ENCODE measurements at places on chromosomes 2 and 18.
A peak's percentile ranks its signal among the peaks of the same experiment; 100 is the strongest.

DNA sequence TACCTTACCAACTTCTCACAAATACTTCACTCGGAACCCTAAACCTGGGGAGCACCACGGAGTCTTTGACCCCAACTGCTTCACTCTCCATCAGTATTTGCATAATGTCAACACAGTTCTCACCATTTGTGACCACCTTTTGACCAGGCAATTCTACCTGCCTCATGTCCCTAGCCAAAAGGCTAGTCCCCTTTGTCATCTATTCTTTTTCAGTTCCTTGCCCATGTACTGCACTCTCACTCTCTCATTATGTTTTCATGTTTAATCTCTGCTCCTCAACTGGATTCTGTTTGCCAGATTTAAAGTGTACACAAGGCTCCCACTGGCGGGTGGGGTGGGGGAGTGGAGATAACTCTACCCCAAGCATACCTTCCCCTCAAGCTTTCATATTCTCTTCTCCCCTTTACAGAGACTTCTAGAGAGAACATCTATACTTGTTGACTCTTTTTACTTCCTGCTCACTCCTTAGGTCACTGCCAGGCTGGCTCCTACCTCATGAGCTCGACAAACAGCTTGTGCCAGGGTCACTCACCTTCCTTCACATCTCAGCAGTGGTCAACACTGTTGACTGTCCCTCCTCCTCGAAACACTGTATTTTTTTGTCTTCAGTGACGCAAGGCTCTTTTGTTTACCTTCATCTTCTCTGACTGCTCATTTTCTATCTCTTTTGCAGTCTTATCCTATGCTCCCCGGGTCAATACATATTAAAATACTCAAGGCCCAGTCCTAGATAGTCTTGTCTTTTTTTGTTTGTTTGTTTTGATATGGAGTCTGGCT, 88.7 kb upstream of the MAP4K3 start:
- no peak for DNase-seq

DNA sequence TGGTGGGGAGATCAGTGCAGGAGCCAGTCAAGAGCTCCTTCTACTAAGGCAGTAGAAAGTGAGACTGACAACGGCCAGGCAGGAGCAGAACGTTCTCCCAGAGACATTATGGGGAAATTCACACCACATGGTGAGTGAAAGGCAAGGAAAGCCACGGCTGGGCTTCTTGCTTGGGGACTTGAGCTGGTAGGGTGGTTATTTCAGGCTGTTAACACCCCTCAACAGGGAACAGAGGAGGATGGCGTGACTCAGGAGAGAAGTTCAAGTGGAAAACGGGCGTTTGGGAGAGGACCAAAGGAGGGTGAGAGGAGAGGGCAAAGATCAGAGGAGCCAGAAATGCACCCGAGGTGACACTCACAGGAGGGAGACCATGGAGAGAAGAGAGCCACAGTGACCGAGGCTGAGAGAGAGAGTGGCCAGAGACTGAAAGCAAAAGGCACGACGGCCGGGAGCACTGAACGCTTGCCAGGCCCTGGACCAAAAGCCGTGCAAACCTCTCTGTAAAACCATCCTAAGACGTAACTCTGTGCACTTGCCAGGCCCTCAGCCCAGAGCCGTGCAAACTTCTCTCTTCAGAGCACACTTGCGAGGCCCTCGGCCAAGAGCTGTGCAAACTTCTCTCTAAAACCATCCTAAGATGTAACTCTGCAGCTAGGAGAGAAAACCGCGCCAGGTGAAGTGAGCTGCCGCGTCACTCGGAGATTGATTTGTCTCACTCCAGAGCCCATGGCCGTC, 7.7 kb downstream of the TPO start:
- no peak for DNase-seq

DNA sequence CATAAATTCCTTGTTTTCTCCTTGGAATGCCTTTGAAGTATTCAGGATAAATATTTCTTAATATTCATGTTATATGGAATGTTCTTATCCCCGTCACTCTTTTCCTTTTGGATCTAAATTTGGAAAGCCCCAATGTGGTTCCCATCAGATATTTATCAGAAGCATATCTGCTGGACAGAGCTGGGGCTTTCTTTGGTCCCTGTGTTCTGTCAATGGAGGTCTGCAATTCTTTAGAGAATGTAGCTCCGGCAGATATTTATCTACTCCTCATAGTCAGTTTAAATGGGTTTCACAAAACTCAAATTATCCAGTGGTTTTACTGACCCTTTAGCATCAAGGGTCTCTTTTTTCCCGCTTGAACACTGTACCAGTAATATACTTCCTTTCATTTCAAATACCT, 167.8 kb upstream of the SCN7A start:
- no peak for DNase-seq

GRCh38 chr2:26335231-26335630, 10.7 kb upstream of the SELENOI start:
- DNase-seq, result no peak

DNA sequence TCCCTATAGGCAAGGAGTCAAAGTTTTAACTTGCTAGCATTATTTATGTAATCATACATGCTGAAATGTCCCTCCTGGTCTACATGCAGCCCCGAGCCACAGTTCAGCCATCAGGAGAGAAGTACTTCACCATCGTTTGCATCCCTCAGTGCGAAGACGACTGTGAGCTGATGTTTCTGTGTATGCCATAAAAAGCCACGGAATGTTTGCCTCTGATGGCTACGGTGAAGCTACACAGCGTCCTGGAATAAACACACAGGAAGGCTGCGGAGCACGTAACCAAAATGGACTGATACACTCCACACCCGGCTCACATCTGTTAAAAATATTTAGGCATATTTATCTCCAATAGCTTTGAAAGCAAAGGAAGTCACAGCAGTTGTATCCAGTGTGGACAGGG, 4.3 kb upstream of the SALL3 start:
- no peak for DNase-seq

- DNase-seq, result no peak
These were observed 54.7 kb downstream of the UXS1 start for GRCh38 chr2:106139238-106139935.

GRCh38 chr18:22456547-22456946, 38.8 kb upstream of the CTAGE1 start:
- no peak for DNase-seq

GRCh38 chr2:207805566-207806226, 36.0 kb upstream of the FZD5 start:
- no peak for DNase-seq

DNA sequence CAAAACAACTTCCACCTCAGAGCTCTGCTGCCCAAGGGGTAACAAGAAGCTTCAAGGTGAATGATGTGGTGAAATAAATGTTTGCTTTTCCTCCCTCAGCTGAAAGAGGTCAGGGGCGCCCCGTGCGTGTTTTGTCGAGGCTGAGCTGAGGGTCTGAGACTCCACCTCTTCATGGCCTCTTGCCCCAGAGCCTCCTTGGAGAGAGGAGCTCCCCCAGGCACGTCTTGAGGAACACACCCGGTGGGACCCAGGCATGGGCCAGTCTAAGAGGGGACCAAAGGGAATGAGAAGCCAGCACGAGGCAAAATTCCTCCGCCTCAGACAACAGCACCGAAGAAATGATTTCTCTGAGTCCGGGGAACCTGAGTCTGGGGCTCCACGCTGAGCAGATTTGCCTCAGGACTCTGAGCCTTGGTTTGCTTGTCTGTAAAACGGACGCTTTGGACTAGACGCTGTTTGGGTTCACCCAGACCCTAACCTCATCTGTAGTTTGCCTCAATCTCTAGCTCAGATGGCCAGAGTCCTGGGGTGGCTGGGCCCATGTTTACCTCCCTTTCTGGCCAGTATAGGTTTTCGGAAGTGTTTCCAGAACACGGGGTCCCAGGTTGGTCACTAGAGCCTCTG, 56.4 kb upstream of the ODC1 start:
- no peak for DNase-seq

GRCh38 chr2:26917135-26917836, 53.2 kb upstream of the MAPRE3 start:
- DNase-seq, result no peak

DNA sequence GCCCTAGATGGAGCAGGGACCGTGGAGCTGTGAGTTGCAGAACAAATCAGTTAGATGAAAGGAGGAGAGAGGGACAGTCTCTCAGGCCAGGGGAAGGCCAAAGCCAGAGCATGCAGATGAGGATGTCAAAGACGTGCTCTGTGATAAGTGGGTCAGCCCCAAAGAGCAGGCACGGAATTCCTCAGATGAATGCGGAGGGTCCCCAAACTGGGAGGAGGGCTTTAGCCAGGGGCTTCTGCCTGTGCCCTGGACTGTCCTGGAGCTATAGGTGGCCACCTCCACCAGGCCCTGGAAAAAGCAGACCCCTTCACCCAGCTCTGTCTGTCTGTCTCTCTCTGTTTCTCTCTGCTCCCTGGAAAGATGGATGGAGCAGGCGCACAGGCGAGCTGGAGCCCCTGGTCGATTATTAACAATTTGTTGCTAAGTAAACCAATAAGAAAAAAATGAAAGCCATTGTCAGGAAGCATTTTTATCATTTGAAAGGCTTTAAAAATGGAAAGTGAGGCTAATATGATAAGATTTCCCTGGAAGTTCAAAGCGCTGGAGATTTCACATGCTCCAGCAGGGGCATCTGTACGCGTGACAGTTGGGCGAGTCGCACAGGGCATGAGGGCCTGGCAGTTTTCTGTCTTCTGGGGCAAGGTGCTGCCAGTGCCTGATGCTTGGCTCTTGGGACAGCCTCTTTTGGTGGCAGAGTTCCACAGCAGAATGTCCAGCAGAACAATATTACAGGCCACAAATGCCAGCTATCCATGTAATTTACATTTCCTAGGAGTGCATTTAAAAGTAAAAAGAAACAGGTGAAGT, 241.0 kb downstream of the GLI2 start:
- no peak for DNase-seq

- DNase-seq, result peak; percentile 21
These were observed 156.2 kb downstream of the WDSUB1 start for GRCh38 chr2:159130302-159130701.

GRCh38 chr2:62506421-62506750, 391 bp upstream of the TMEM17 start:
- no peak for DNase-seq

DNA sequence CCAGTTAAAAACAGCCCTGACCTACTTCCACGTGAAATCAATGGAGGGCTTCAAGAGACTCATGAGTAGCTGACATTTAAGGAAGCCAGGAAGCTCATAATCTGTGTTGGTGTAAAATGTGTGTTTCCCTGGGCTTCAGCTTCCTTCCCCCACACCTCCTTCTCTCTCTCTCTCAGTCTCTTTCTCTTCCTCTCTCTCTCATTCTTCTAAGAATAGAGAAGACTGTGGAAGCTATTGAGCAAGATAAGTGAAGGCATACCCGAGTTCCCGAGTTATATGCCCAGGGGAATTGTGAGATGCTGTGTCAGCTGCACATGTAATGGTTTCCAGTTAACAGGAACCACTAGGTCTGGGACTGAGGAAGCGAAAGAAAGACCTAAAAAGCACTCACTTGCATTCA, 199.4 kb downstream of the NYAP2 start:
- DNase-seq, result no peak

All from bone marrow (tissue), 2 donors.